Fibroblast of skin of back (primary cell): ENCODE measurements at places on chromosomes 4 and X.
A peak's percentile ranks its signal among the peaks of the same experiment; 100 is the strongest.

DNA sequence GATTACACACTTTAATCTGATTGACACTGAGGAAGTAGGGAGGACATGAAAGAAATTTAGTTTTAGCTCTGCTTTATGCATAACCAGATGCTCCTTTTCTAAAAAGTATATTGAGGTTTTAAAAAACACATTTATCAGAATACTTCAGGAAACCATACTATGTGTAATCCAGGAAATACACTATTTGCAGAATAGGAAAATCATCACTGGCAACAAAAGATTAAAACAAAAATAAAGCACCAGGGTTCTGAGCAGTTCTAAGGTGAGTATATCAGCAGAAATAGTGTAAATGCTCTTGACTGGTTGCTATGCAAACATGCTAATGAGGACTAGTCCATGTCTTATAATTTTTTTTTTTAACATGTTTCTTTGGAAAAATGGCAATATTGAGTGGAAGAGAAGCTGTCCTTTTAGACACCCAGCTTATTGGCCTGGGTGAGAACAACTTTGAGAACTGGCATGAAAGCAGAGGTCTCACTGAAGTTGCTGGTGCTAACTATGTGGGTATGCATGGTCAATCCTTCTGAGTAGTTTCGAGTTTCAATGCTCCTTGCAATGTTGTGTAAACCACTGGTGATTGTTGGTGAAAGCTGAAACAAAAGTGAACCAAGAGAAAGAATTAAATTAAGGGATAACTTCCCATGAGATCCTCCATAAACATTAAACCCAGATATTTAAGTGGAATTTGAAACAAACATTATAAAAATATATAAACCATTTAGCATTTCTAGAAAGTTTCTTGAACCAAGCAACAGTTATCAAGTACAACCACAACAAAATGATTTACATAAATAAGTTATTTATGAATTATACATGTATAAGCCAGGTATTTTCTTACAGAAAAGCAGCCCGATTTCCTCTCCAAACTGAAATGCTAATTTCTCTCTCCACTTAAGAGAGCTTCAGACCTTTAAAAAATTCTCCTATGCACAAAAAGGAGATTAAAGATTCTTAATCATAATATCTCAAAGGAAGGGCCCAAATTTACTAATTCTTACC, 20.4 kb upstream of the SCD5 start:
- no peak for DNase-seq

GRCh38 chr4:152780267-152780778, 569 bp downstream of the ARFIP1 start:
- peak; percentile 54 for DNase-seq

DNA sequence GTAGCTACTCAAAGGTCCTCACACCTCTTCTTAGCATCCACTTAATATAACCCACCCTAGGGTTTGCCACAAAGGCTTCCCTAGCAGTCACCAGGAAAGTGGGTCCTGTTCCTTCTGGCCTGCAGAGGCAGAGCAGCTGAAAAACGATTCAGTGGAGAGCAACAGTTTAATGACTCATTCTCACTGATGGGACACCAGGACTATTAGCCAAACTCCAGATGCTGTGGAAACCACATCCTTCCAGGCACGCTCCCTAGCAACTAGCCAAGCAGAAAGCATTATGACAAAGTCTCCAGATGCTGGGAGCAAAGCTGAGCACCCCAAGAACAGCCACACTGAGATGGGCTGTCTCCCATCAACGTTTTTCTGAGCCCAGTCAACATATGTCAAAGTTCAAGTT, 30.3 kb upstream of the UTP14A start:
- peak; percentile 74 for DNase-seq

GRCh38 chr4:151687021-151687640, 73.7 kb downstream of the GATB start:
- DNase-seq, result no peak

DNA sequence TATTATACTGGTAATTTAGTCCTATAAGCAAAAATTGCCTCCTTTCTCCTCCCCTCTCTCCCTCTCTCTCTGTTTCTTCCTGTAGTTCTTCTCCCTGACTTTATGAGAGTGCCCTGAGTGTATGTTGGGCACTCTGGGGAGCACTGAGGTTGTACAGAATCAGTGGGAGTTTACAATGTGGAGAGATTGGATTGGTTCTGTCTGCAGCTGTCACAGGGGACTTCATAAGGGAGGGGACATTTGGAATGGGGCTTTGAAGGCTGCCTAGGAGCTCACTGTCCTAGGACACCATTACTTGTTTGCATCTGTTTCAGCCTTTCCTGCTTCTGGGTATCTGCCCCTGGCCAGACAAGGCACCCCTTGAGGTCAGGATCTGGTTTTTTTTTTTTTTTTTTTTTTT, 22.9 kb downstream of the SH3TC1 start:
- no peak for DNase-seq

DNA sequence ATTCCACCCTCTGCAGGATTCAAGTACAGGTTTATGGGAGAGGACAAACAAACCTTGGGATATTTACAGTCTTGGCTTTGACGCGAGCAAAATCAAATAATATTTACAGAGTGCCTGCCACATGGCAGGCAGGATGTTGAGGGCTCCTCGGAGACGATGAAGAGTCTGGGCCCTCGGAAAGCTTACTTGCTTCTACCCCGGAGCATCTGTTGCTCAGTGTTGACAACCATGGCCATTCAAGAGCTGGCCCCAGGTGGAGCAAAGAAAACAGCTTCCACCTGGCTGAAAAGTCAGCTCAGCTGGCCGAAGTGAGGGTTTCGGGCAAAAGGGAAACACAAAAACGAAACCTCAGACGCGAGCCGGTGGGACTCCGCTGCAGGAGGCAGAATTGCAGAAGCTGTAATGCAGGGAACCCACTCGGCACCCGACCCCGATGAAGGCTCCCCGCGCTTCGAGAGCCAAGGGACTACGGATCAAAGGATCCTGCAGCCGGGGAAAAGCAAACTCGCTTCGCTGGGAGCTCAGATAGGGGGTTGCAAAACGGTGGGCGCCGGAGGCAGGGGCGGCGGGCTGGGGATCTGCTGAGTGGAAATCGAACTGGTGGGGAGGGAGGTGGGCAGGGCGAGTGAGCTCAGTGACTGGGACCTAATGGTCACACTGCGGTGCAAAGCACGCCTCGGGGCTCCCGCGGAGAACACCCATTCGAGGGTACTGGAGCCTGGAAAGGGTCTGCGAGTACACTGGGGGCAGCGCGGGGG, 805 bp downstream of the ATP8A1 start:
- peak; percentile 1 for DNase-seq

- no peak for DNase-seq
These were observed at the start of gene PLAC8 for GRCh38 chr4:83114576-83114975. Gene PLAC8 (minus strand): TSS chr4:83114729. CDS start chr4:83107921, 6,808 bp downstream.

DNA sequence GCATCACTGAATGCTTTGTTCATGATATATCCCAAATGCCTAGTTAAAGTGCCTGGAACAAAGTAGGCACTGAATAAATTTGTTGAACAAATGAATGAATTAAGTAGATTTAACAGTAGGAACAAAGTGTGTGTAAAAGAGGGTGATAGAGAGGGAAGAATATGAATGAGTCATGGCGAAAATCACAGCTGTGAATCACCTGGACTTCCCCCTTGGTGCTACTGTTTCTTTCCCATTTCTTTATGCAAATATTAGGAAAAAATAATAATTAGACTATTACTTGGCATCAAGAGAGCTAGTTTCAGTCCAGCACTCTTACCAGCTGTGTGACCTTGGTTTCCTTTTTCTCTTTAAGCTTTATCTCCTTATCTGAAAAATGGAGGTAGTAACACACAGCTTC, 9.2 kb downstream of the SPIN3 start:
- DNase-seq, result no peak

DNA sequence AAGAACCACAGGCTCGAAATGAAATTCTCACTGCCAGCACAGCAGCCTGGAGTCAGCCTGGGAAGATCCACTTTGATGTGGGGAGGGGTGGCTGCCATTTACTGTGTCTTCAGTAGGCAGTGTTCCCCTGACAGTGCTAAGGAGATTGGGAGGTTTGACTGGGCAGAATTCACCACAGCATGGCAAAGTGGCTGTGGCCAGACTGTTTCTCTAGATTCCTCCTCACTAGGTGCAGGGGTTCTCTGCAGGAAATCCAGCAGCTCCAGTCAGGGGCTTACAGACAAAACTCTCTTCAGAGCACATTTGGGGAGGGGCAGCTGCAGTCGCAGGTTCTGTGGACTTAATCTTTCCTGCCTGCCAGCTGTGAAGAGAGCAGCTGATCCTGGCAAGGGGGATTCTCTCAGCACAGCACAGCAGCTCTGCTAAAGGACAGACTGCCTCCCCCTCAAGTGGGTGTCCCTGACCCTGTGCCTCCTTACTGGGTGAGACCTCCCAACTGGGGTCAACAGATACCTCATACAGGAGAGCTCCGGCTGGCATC, 1174.0 kb downstream of the RAPGEF2 start:
- DNase-seq, result no peak

DNA sequence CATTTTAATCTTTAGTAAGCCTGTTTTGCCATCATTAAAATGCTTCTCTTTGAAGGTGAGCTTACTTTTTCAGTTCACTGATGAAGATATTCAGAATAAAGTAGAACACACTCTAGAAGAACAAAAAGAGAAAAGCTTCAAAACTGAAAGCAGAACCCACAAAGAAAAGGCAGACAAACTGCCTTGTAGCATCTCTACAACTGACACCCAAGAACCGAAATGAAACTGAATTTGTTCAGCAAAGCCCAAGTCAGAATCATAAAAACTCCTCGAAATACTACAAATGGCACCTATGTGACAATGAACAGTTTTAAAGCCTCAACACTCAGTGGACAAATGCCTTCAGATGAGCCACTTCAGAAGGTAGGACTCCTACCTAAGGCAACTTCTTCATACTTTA, 83.6 kb downstream of the MAML3 start:
- DNase-seq, result no peak

DNA sequence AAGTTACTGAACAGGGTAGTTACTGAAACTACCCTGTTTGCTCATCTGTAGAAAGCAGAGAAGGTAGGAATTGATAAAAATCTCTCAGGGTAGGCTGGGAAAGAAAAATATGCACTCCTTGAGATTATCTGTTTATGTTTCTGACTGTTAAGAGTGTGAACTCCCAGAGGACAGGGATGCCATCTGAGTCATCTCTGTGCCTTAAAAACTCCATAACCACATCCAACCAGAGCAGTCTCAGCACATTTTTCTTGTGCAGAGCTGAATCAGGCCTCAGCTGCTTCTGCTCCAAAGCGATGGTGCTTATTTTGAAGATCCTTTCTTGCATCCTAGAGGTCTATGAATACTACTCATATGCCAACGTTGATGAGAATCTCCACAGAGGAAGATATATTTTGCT, 9.9 kb downstream of the CENPVL3 start:
- DNase-seq, result peak; percentile 77

DNA sequence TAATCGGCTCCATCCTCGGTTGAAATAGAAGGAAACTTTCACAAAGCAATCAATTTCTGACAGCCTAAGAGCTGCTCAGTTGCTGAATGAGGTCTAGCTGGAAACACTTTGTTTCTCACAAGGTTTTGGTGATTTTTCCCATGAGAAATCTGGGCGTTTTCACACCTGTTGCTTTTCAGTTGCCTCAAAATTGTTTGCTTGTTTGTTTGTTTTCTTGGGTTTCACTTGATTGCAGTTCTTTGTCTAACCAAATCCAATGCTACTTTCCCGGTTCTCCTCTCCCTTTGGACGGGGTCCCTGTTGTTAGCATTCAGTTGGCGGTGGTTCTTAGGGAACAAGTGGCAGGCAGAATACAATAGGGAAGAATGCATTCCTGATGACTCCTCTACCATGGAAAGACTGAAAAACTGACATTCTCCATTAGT, 135.5 kb downstream of the PALLD start:
- peak; percentile 53 for DNase-seq

GRCh38 chrX:49058794-49059193, at the start of gene CCDC120:
Gene CCDC120 (plus strand): TSS chrX:49058999. CDS start chrX:49062042, 3,043 bp downstream.
- no peak for DNase-seq

GRCh38 chr4:148453833-148454232, 11.6 kb upstream of the NR3C2 start:
- no peak for DNase-seq

DNA sequence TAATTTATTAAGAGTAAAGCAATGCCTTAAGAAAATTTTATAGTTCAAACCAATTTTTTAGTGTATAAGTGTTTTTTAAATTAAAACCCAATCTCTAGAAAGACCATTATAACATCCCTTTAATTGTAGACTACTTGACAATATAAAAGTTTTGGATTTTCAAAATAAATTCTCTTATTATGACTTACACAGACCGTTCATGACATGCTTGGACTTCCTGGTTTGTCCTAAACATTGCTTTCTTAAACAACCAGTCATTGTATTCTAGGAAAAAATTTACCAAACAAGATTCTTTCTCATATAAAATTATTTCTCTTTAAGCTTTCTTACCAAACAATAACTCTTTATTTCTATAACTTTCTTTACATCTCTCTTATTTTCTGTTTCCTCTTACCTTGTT, 49.0 kb upstream of the CXorf51A start:
- DNase-seq, result no peak

DNA sequence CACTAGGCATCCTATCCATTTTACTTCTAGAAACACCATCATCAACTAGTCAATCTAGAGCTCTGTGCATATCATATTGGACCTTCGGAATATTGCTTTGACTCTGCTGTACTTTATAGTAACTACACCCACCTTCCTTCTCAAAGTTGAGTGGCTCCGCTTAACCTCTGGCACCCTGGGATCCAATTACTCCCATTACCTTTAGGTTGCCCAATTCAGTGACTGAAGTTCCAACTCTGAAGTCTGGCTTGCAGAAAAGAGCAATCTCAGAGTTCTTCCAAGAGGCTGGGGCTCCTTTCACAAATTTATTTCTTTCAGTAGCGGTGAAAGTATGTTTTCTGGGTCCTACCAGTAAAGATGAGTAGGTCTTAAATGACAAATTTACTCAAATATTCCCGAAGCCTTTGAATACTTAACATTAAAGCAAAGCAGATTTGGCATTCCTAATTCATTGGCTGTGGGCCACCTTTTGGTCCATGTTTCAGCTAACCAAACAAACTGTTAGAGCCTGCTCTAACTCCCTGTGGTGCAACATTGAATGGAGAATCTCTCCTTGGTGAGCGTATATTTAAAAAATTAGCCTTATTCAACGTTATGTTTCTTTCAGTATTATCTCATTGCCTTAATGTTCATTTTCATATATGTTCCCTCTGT, 1215.8 kb downstream of the RAPGEF2 start:
- peak; percentile 21 for DNase-seq

DNA sequence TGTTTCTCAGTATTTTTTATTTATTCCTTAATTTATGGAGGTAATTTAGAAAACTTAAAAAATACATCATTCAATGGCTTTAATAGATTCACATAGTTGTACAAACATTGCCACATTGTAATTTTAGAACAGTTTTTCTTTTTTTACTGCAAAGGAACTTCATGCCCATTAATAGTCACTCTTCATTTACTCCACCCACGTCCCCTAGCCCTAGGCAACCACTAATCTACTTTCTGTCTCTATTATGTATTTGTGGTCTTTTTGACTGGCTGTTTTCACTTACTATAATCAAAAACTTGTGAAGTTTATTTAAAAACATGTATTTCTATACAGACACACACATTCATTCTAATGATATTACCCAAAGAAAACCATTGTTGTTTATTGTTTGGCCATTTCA, 664.8 kb downstream of the GRID2 start:
- no peak for DNase-seq

GRCh38 chr4:83780053-83780733, 244.3 kb downstream of the GPAT3 start:
- DNase-seq, result no peak

- DNase-seq, result no peak
These were observed 710 bp downstream of the CLDN24 start for GRCh38 chr4:183321516-183321915.
